ENCODE measurements at places on chromosomes 1 and 21.
A peak's percentile ranks its signal among the peaks of the same experiment; 100 is the strongest.

GRCh38 chr1:113701429-113701828 lies 57.9 kb downstream of the PHTF1 start:
- no peak for DNase-seq

DNA sequence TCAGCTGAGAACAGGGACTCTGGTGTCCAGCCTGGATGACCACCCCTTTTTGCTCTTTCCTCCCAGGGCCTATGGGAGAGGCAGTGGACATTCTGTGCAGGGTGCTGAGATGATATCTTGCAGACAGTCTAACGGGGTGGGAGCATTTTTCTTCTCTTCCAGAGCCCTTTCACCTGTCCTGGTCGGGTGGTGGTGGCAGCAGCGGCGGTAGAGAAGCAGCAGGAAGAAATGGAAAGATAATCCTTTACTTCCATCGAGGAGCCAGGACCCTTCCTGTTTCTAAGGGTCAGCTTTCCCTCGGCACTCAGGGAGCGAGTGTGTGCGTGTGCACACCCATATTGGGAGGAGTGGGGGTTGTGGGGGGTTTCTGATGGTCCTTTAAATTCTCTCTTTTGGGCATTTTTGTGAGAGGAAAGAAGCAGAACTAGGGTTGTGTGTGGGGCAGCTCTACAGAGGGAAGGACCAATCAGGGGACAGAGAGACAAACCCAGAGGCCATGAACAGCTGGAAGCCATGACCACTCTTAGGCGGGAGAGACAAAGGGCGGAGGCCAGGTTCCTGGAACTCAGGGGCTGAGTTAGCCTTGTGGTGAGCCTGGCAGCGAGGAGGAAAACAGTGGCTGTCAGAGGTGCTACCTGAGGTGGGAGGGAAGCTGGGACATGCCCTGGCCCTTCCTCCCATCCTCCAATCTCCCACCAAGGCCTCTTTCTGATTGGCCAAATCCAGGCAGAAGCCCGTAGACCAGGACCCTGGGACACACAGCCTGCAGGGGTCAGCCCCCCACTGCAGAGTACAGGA lies 31.2 kb upstream of the CSF3R start:
- DNase-seq = no peak

DNA sequence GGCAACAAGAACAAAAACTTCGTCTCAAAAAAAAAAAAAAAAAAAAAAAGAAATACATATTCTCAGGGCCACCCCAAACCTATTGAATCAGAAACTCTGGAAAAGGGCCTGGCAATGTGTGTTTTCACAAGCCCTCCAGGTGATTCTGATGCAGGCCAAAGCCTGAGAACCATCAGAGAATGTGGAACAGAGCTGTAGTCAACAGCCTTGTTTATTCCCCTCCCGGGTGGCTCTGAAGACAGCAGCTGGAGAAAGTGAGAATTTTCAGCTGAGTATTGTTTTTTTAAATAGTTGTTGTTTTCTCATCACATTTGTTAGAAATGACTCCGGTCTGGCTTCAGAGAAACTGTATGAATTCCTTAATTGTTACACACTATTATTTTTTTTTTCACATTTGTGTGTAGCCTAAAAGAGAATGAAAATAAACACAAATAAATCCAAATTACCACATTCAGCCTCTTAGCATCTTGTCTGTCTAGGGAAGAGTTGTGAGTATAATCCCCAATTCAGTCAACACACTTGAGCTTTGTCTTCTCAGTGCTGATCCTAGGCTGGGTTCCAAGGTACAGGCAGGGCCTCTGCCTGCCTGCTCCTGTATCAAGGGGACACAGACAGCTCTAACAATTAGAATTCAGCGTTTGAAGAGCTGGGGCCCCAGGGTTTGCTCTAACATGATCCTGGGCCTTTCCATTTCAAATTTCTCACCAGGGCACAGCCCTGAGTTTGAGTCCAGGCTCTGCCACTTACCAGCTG lies 6.6 kb upstream of the AZIN2 start:
- DNase-seq = no peak

- no peak for DNase-seq
These were observed 87.6 kb downstream of the GFI1 start for GRCh38 chr1:92399076-92399475.

- DNase-seq = no peak
These were observed 307.7 kb downstream of the USP25 start for GRCh38 chr21:16037421-16037955.

DNA sequence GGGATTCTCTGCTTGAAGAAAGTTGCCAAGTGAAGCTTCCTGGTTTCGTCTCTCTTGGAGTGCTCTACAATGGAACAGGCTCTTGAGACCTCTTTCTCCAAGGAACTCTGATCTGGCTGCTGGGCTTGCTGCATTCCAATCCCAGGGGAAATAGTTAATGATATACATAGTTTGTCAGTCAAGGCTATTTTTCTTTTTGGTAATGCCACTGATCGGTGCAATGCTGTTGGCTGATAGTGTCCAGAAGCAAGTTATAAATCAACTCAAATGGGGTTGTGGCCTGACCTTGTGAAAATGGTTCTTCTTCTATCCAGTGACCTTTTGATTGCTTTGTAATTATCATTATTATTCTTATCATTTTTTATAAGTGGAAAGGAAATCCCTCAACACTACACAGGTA lies 48.4 kb upstream of the TNFSF18 start:
- DNase-seq = peak; percentile 9

GRCh38 chr1:165890684-165891083 lies 63.3 kb downstream of the UCK2 start:
- no peak for DNase-seq

GRCh38 chr1:164361927-164362326 lies 197.1 kb upstream of the PBX1 start:
- no peak for DNase-seq

GRCh38 chr1:208108213-208108608 lies 136.0 kb downstream of the PLXNA2 start:
- DNase-seq = peak; percentile 80

DNA sequence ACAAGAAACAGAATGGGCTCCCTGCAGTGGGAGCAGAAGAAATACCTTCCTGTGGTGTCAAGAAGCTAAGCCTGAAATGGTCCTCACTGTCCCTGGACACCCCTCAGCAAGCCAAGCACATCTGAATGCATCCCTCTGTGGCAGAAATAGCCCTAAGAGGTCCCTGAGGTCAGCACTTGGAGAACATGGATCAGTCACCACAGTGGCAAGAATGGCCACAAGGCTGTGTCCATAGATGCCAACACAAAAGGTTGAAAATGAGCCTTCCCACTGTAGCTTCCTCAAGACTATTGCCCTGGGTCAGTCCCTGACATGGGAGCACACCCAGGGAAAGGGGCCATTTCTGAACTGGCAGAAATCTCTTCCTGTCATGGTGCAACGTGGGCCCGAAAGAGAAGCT lies 27.7 kb downstream of the PSMG1 start:
- DNase-seq = no peak

DNA sequence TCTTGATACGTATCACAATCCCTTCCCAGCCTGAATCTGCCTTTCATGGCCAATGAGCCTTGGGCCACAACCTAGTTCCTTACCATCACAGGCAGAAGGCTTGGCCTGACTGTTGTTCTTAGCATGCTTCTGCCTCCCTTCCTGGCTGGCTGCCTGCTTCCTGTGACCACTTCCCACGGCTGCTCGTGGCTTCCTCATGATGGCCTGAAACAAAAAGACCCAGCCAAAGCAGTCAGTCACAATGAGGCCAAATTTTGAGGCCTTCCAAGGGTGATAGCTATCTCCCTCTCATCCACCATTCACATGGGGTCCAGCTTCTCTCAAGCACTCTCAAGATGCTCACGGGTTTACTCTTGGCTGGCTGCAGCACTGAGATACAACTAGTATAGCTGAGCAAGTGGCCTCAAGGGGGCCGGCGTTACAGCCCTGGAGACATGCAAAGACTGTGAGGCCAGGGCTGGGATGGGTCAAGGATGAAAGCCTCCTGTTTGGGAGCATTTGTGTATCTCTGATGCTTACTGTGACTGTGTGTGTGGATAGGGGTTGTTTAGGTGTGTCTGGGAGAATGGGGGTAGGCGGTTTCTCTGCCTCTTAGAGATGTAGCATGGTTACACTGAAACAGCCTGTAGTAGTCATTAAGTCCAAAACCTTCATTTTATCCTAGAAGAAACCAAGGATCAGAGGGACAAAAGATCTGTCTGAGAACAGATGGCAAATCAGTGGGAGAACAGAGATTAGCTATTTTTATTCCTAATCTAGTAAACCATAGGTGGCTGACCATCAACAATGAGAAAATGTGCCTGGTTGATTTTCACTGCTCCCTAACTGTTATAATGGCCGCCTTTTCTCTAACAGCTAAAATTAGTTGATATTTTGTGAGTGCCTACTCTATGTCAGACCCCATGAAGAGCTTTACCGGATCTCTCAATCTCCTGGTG lies 5.4 kb upstream of the TOE1 start:
- DNase-seq = no peak
